ENCODE measurements at places on chromosomes 1 and 21.

- DNase-seq: peak; percentile 55
Measured at GRCh38 chr1:36369061-36369861, 16.5 kb downstream of the STK40 start.

GRCh38 chr1:223338811-223339746 is 24.9 kb downstream of the SUSD4 start:
- DNase-seq: no peak

DNA sequence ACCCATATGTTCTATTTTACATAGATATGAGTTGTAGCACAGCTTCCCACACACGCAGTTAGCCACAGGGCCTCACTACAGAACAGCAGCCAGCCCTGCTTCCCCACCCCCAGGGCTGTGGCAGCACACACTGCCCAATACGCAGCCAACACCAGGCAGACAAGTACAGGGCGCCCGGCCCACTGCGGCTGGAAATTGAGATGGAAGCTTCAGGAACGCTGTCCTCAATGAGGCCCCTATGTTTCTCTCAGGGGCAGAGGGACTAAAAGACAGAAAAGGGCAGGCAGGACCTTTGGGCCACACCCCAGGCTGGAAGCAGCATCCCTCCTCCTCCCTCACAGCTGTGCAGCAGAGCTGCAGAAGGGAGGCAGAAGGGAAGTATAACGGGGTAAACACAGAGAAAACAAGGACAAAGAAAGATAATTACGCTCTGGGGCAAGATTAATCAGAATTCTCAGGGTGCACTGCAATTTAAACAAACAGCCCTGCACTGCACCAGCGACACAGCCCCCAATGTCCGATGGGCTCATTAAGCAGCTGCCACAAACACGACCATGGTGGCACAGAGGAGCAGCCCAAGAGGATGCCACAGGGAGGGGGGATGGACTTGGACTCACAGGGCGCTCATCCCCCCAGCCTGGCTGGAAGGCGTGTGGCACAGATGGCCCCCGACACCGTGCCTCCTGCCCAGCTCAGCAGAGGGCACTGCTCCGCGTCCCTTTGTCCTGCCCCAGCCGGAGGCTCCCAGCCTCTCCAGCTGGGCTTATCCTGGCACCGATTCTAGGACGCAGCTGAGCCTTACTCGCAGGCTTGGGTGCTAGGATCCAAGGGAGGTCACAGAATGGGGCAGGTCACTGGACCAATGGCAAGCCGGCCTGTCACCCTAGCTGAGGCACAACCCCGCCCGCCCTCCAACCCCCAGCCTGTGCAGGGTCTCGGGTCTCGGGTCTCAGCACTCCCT is 14.2 kb downstream of the WDR4 start:
- no peak for DNase-seq

- no peak for DNase-seq
Measured at GRCh38 chr1:66353257-66353656, 180.7 kb upstream of the SGIP1 start.

DNA sequence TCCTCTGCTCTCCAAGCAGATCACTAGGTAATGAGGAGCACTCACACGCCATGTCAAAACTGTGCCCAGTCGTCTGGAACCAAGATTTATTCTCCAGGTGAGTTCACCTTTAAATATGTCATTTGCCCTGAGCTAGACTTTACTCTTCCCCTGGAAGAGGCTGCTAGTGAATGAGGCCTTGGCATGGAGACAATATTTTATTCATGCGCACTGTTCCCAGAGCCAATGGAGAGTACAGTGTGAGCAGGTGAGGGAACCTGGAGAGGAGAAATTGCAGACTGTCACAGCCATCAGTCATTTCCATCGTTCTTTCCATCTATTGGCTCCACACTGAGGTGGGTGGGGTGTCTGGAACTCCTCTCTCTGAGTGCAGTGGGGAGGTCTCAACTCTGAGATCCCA is 333.6 kb downstream of the KCNH1 start:
- DNase-seq: no peak

GRCh38 chr21:26736449-26736848 is 108.8 kb downstream of the ADAMTS1 start:
- no peak for DNase-seq

DNA sequence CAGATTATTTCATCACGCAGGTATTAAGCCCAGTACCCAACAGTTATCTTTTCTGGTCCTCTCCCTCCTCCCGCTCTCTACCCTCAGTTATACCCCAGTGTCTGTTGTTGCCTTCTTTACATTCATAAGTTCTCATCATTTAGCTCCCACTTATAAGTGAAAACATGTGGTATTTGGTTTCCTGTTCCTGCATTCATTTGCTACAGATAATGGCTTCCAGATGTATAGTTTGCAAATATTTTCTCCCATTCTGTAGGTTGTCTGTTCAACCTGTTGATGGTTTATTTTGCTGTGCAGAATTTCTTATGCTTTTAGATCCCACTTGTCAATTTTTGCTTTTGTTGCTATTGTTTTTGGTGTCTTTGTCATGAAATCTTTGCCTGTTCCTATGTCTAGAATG is 21.1 kb upstream of the KCNH1 start:
- no peak for DNase-seq

DNA sequence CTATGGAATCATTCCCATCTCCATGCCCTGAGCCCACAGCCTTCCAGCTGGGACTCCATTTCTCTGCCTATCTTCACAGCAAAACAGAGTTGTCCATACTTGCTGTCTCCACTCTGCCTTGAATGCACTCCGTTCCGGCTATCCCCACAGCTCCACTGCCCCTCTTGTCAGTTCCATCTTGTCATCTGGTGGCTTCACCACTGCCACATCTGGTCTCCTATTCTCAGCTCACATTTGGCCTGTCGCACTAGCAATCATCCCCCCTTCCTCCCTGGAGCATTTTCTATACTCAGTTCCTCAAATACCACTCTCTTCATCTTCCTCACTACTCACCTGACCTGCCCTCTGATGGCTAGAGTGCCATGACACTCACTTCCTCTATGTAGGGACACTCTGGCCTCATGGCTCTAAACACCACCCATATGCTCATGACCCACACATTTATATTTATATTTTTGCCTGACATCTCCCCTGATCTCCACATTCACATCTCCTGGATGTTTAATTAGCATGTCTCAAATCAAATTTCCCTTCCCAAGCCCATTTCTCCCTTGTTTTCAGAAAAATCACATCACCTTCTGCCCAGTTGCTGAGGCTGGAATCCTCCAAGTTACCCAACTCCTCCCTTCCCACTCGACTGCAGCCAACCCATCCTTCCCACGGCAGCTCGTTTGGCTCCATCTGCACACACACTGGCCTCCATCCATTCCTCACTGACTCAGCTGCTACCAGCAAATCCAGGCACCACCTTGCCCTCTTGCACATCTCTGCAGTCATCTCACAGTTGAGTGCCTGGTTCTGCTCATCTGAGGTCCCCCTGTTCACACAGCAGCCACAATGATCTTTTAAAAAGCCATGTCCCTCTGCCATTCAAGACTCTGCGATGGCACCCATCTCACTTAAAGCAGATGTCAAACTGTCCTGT is 6.1 kb downstream of the ZNF692 start:
- DNase-seq: no peak

GRCh38 chr1:65630855-65631254 is 161.8 kb upstream of the PDE4B start:
- DNase-seq: no peak

DNA sequence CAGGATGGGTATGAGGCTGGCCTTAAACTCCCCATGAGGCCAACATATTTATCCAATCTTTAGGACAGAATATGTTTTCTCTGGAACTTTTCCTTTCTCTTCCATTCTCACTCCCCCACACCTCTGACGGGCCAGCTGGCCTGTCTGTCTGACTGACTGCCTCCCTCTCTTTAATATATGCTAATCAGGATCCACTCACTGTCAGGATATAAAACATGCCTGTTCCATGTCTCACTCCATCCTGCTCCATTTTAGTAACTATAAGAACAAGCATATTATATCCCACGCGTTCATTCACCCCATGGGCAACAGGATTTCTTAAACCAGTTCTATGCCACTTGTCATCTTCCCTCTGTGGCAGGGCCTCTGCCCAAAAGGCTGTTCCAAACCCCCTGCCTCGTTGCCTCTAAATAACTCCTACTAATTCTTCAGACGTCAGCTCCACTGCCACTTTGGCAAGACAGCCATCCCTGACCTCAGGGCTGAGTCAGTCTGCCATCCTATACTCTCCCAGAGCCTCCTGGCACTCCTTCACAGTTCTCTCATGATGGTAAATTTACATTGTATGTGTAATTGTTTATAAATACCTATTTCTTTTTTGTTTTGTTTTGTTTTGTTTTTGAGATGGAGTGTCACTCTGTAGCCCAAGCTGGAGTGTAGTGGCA is 84.3 kb upstream of the SPATA6 start:
- DNase-seq: no peak

GRCh38 chr1:53576866-53577760 is 117.9 kb downstream of the DMRTB1 start:
- no peak for DNase-seq

GRCh38 chr1:183633676-183634343 is 1.8 kb downstream of the ARPC5 start:
- DNase-seq: no peak

DNA sequence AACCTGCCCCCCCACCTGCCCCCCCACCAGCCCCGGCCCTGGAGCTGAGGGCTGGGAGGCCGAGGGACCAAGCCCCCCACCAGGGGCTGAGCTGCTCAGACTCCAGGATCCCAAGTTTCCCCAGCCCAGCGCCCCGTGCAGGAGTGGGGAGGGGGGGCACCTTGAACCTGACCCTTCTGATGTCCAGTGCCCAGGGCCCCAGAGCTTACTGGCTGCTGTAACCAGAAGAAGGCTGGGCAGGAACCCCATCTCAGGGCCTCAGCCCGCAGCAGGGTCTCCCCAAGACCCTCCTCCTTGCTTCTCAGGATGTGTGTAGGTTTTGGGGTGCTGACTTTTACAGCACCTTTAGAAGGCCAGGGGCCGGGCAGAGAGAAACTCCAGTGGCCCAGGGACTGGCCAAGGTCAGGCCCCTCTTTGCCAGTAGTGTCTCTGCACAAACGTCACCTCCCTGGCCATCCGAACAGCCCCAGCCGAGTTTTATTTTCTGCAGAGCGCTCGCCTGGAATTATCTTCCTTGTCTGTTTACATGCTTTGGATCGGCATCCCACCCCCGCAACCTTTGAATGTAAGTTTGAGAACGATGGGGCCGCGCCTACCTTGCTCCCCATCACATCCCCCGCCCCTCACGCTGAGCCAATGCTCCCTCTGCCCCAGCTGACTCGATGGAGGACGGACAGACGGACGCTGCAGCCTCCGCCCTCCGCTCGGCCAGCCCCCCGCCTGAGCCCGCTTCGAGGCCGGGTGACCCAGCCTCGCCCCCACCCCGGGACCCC is 70.1 kb upstream of the CASZ1 start:
- DNase-seq: no peak

- DNase-seq: no peak
Measured at GRCh38 chr1:119220991-119221390, 80.5 kb upstream of the WARS2 start.

DNA sequence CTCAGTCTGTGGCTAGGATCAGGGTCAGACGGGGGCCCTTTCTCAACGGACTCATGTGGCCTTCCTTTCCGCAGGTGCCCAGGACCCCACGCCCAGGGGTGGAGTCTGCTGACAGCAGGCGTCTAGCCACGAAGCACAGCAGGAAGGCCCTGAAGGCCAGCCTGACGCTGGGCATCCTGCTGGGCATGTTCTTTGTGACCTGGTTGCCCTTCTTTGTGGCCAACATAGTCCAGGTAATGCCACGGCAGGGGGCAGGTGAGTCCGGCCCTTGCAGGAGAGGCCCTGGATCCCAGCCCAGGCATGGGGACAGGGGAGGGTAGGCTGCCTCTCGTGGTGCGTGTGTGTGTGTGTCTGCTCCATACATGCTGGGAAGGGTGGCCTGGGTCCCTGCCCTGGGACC is 13.8 kb downstream of the HTR6 start:
- DNase-seq: no peak

All from stimulated activated naive B cell treated with anti-CD40 and anti-IgM and Interleukin-4, amounts not matched to agents 10 μg/mL and 1 μg/mL and 100 μg/mL, for 72 hours (primary cell).